Dermis lymphatic vessel endothelial cell (primary cell): ENCODE measurements at places on chromosomes 2 and 18. TPM values are rescaled to one million over a fixed set of nuclear protein-coding genes. Genes with fewer than 3 reads are reported as not detected.

Gene BOLL
- total RNA-seq, result not detected in 2 replicates

Gene ERFE
- total RNA-seq, result 0.22 TPM in 1 of 2 replicates, not detected in the other

Gene FBLN7
- total RNA-seq, result 0.87 and 2.7 TPM in 2 replicates

Gene OR6B2
- not detected in 2 replicates for total RNA-seq

Gene LRRC30
- not detected in 2 replicates for total RNA-seq

Gene NPC1
- total RNA-seq, result 19.2 and 25.5 TPM in 2 replicates

Gene LYPD6B
- 0.11 TPM in 1 of 2 replicates, not detected in the other for total RNA-seq

Gene DSG2
- total RNA-seq, result 6.2 and 15.0 TPM in 2 replicates

Gene UPP2
- not detected in 2 replicates for total RNA-seq

Gene CACNB4
- 0.11 and 0.26 TPM in 2 replicates for total RNA-seq

Gene TEX44
- not detected in 2 replicates for total RNA-seq

Gene SNED1
- total RNA-seq, result 17.9 and 27.4 TPM in 2 replicates

Gene ANO7
- 1.2 and 3.0 TPM in 2 replicates for total RNA-seq

Gene TOGARAM2
- under 0.01 TPM in 1 of 2 replicates, not detected in the other for total RNA-seq

Gene CAPN14
- total RNA-seq, result under 0.01 and 0.09 TPM in 2 replicates

Gene GKN1
- not detected in 2 replicates for total RNA-seq

Gene MAP2
- 3.8 and 7.3 TPM in 2 replicates for total RNA-seq

Gene C2orf78
- total RNA-seq, result not detected in 2 replicates

Gene IL1R2
- total RNA-seq, result 0.26 and 0.33 TPM in 2 replicates

Gene COLEC11
- 0.43 and 0.65 TPM in 2 replicates for total RNA-seq

Gene CDH2
- total RNA-seq, result 0.26 and 1.8 TPM in 2 replicates

Gene PARD6G
- 66.8 and 69.8 TPM in 2 replicates for total RNA-seq

Gene GPAT2
- 0.60 and 2.6 TPM in 2 replicates for total RNA-seq

Gene ZNF385B
- total RNA-seq, result not detected in 2 replicates

Gene MARCO
- not detected in 2 replicates for total RNA-seq

Gene DSG3
- not detected in 2 replicates for total RNA-seq

Gene RPS27A
- total RNA-seq, result 910 and 984 TPM in 2 replicates

Gene PRSS56
- not detected in 2 replicates for total RNA-seq

Gene RIT2
- total RNA-seq, result not detected in 2 replicates

Gene RUFY4
- not detected in 2 replicates for total RNA-seq

Gene LOXHD1
- 0.11 and 0.26 TPM in 2 replicates for total RNA-seq

Gene ACTG2
- not detected in 2 replicates for total RNA-seq

Gene ATP6V1C2
- total RNA-seq, result under 0.01 TPM in 2 replicates

Gene ITGB6
- total RNA-seq, result not detected in 2 replicates

Gene ANKRD62
- under 0.01 TPM in 1 of 2 replicates, not detected in the other for total RNA-seq

Gene CIB4
- not detected in 2 replicates for total RNA-seq

Gene SERPINB13
- not detected in 2 replicates for total RNA-seq
